ENCODE measurements at places on chromosomes 16 and 17.

- no peak for DNase-seq
Observed at GRCh38 chr16:57051696-57052228, 40.6 kb upstream of the CPNE2 start.

GRCh38 chr16:11402745-11403533 is 57.7 kb downstream of the RMI2 start:
- DNase-seq = no peak

GRCh38 chr17:80446645-80447405 is 29.6 kb downstream of the NPTX1 start:
- DNase-seq = no peak

- DNase-seq = no peak
Observed at GRCh38 chr17:38967290-38967738, at the start of gene FBXO47. Gene FBXO47, minus strand, starts transcription at chr17:38967403. Its CDS starts 4,378 bp downstream, at chr17:38963025.

DNA sequence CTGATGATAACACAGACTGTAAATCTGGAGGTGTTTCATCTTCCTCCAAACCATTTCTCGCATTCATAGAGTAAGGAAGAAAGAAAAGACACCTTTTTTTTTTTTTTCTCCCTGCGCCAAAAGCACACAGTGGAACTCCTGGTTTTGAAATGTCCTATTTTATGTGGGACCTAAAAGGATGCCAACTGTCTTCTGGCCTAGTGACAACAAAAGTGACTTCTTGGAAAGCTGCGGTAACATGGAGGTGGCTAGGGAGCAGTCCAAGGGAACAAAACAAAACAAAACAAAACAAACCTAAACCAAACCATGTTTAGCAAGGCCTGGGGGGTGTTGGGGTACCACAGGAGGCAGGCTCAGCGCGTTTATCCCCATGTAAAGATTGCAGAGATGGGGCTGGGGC is 174.8 kb downstream of the XYLT1 start:
- no peak for DNase-seq

DNA sequence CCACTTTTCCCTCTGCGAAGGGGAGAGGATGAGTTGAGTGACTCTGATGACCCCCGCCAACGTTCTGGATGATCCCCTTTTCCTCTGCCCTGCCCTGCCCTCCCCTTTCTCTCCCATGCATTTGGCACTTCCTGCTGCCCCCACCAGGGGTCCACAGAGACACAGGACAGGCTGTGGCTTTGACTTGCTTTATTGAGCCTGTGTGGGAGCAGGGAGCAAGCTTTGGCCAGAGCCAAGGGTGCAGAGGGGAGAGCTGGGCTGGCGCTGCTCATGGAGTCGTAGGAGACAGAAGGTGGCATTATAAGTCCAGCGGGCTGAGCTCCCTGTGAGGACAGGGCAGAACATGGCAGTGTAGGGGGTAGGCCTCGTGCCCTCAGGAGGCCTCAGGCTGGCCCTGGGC is 1.6 kb downstream of the PPY start:
- no peak for DNase-seq

GRCh38 chr17:35790841-35791240 is 4.6 kb downstream of the MMP28 start:
- DNase-seq = no peak

DNA sequence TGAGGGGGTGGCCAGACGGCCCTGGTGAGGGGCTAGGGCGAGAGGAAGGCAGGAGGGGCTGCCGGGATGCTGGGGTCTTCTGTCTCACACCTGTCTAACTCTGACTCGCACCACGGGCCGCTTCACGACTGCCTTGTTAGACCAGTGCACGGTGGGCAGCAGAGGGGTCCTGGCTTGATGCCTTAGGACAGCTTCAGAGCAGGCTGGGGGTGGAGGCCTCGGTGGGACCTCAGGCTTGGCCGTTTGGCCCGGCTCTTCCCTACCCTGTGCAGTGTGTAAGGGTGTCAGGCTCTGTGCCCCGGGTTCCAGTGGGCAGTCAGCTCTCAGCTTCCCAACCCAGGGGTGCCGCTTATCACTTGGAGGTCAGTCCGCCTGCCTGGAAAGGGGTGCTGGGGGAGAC is 100.7 kb downstream of the OR1D5 start:
- no peak for DNase-seq

- peak; percentile 48 for DNase-seq
Observed at GRCh38 chr17:80476877-80477646, 655 bp upstream of the NPTX1 start.

GRCh38 chr17:14201988-14202380 is 34.7 kb downstream of the CDRT15 start:
- no peak for DNase-seq

- no peak for DNase-seq
Observed at GRCh38 chr17:49357516-49357915, 4.5 kb downstream of the ZNF652 start.

- DNase-seq = no peak
Observed at GRCh38 chr17:40686192-40686591, 17.4 kb downstream of the KRT24 start.

DNA sequence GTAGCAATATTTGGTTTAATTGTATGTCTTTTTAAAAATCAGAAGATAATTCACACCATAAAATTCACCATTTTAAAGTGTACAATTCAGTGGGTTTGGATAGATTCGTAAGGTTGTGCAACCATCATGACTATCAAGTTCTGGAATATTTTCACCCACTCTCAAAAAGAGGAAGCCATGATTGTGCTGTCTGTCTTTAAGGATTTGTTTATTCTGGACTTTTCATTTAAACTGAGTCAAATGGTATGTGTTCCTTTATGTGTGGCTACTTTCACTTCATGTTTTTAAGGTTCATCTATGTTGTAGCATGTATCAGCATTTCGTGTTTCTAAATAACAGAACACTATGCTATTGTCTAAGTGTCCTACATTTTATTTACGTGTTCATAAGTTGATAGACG is 68.1 kb upstream of the CPHXL start:
- DNase-seq = no peak

DNA sequence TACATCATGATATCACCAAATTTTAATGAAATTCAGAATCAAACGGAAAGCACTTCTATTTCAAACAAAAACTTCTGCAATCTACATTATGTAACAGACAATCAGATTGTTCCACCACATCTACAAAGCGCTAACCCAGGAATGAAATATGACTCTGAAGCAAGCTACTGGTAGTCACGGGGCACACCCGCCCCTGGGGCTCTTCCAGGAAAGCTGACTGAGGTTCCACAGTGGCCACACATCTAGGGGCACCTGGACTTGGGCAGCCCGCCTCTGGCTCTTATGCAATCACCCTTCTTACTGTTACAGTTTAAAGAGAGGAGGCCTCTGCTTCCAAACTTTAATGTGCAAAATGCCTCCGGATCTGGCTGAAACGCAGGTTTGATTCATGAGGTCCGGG is 27.5 kb downstream of the ZCCHC14 start:
- DNase-seq = peak; percentile 60

GRCh38 chr17:27544350-27545131 is 86.4 kb upstream of the LGALS9 start:
- no peak for DNase-seq

GRCh38 chr17:50272711-50273653 is 1.3 kb upstream of the TMEM92 start:
- peak; percentile 87 for DNase-seq

GRCh38 chr17:13557077-13557476 is 44.7 kb downstream of the HS3ST3A1 start:
- DNase-seq = no peak

- DNase-seq = no peak
Observed at GRCh38 chr17:62921817-62922216, 44.2 kb upstream of the TANC2 start.

DNA sequence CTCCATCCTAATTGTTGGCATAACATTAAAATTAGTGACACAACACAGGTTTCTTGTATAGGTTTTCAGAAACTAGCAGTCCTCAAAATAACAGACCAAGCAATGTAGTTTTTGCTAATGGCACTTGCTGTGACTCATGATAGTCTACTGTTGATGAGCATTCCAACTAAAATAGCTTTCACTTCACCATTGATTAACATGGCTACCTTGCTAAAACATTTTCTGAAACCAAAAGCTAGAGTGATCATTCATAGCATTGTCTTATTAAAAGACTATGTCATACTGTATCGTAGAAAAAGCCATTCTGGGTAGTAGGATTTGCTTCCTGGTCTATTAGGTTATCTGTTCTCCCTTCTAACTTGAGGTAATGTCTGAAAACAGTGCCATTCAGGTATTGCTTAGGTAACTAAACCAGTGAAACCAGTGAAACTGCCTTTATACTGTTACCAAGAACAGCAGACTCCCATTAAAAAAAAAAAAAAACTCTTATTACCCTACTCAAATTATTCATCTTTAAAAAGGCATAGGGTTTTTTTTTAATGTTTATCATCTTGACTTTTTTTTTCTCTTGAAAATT is 2.5 kb upstream of the CLTC start:
- DNase-seq = no peak

- DNase-seq = no peak
Observed at GRCh38 chr16:77531752-77532151, 96.9 kb upstream of the ADAMTS18 start.

Measured in 8988T (cell line).